Amniotic stem cell (primary cell): ENCODE measurements at places on chromosomes 13 and 19.

- DNase-seq: no peak
Observed at GRCh38 chr19:12797141-12797587, 4.4 kb downstream of the PRDX2 start.

DNA sequence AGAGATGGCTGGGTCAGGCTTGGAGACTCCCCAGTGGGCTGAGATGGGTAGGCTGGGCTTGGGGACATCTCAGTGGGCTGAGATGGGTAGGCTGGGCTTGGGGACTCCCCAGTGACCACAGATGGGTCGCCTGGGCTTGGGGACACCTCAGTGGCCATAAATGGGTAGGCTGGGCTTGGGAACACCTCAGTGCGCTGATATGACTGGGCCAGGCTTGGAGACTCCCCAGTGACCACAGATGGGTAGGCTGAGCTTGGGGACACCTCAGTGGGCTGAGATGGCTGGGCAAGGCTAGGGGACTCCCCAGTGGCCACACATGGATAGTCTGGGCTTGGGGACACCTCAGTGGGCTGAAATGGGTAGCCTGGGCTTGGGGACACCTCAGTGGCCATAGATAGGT, 12.8 kb downstream of the IQCN start:
- DNase-seq: no peak

GRCh38 chr19:35204799-35205732, 23.5 kb downstream of the FAM187B start:
- no peak for DNase-seq

DNA sequence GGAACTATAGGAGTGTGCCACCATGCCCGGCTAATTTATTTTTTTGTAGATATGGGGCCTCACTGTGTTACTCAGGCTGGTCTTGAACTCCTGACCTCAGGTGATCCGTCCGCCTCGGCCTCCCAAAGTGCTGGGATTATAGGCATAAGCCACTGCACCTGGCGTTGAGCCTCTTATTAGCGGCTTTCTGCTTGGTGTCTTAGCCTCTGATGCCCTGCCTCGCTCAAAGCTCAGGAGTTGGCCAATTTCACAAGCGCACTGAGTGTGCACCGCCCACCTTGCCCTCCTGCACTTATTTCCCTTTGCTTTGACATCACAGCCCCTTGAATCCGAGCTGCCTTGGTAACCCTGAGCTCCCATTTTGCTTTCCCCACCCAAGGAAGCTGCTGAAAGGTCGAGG, 10.1 kb downstream of the YIPF2 start:
- no peak for DNase-seq

DNA sequence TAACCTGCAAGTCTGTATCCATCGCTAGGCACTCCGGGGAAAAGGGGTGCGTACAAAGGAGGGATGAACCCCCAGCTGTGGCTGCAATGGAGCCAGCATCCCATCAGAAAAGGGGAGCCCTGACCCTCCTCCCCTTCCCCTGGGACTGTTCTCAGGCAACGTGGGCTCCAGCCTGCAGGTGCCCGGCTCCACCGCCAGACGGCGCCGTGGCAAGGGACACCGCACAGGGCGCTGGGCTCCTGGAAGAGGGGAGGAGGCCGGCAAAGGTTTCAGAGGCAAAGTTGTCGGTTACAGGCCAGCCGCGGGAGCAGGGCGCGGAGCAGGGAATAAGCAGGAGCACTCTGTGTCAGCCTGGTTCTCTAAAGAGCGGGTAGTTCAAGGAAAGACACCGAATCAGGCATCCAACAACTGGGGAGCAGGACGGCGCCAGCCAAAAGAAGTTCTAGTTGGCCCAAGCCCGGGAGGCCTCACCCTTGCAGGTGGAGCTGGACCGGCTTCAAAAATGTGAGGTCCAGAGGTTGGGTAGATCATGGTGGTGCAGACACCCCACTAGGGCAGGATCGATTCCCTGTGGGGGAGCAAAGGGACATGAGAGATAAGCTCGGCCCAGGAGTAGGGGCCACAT, 53.0 kb upstream of the ATP12A start:
- no peak for DNase-seq

- DNase-seq: peak; percentile 54
Observed at GRCh38 chr19:19490214-19490968, 25.0 kb downstream of the TSSK6 start.

DNA sequence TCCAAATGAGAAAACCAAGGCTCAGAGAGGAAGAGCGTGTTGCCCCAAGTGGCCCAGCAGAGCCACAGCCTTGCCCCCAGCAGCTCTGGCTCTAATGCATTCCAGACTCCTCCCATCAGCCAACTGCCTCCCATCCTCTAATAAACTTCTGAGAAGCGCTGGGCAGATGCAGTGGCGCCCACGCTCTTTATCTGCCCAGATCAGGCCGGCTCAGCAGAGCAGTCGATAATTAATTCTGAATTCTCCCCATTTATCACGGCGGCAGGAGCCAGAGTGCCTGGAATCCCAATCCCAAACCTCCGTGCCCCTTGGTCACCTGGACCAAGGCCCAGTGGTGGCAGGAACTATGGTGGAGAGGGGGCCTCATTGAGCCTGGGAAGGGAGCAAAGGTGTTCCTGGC, 13.9 kb downstream of the TINCR start:
- DNase-seq: no peak

DNA sequence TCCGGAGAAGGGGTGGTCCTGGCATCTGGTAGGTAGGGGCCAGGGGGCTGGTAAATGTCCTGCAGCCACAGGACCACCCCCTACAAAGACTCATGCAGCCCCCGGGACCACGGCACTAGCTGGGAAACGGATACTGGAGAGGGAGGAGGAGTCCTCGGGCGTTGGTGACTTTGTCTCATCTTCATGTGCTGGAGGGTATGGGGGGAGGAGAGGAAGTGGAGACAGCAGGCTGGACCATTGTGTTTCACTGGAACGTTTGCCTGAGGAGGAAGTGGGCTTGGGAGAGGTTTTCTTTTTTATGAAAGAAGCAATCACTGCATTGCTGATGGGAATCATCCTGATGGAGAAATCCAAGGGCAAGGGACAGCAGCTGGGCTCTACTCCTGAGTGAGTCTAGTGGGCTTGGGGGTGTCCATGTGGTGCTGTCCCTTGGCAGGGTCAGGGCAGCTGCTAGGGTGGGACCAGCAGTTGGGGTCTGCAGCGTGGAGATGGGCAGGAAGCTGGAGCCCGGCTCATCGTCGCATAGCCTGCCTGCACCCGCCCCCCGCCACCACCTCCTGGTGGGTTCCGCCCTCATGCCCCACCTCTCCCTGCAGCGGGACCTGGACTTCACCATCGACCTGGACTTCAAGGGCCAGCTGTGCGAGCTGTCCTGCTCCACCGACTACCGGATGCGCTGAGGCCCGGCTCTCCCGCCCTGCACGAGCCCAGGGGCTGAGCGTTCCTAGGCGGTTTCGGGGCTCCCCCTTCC, 1.7 kb upstream of the ADM5 start:
- DNase-seq: no peak

GRCh38 chr13:84255226-84255797, 373.0 kb upstream of the SLITRK1 start:
- no peak for DNase-seq

DNA sequence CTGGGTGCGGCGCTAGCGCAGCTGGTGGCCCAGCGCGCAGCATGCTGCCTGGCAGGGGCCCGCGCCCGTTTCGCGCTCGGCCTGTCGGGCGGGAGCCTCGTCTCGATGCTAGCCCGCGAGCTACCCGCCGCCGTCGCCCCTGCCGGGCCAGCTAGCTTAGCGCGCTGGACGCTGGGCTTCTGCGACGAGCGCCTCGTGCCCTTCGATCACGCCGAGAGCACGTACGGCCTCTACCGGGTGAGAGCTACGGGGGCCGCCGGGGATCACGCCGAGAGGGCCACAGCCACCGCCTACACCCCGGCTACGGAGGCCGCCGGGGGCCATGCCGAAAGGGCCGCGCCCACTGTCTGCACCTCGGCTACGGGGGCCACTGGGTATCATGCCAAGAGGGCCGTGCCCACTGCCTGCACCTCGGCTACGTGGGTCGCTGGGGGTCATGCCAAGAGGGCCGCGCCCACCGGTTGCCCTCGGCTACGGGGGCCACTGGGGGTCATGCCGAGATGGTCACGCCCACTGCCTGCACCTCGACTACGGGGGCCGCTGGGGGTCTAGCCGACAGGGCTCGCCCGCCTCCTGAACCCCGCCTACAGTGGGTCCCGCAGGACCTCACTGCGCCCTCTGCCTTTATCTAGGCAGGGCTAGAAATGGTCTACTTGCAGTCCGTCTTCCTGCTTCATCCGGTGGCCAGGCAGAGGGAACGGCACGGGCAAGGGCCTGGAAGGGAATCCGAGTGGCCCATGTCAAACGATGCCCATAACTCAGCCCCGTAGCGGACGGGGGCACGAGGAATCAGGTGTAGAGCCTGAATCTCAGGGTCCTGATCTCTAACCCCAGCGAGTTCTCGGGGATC, 500 bp downstream of the PGLS start:
- DNase-seq: no peak

- DNase-seq: no peak
Observed at GRCh38 chr19:2633693-2634075, 68.8 kb downstream of the GNG7 start.

DNA sequence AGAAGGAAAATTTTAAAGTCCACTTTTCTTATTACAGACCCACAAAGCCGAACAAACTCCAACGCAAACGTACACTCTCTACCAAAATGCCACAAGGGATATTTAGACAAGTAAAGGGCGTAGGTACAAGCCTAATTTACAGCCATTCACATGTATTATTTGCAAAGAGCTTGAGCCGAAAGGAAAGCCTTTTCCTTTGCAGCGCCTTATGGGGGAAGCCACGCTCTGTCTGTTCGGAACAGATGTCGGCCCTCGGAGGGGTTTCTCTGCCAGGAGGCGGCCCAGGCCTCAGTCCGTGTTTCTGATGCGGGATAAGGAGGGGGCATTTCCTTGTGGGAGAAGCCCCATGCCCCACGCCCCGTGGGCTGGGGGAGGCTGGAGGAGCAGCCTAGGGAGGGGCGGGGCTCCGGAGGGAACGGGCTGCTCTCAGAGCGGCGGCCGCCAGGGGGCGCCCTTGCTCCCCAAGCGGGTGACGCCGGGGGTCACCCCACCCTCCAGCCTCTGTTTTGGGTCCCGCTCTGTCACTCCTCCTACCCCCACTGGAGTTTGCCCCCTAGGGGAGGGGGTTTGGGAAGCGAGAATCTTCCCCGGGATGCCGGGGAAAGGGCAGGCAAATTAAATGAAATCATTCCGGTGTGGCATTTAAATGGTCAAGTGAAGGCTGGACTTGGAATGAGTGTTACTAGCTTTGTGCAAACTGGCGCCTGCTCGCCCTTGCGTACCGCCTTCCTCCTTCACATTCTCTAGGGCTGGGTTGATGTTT, 2.9 kb downstream of the HTR2A start:
- peak; percentile 31 for DNase-seq

DNA sequence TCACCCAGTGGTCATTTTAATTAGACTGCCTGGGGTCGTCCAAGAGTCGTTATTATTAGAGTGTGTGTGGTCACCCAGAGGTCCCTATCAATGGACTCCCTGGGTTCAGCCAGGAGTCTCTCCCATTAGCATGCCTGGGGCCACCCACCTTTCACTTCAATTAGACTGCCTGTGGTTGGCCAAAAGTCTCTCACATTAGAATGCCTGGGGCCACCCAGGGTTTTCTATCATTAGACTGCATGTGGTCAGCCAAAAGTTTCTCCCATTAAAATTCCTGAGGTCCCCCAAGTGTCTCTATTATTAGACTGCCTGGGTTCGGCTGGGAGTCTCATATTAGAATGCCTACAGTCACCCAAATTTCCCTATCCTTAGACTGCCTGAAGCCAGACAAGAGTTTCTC, 1472.6 kb downstream of the UQCRFS1 start:
- no peak for DNase-seq

GRCh38 chr19:48660852-48661710, 11.7 kb downstream of the NTN5 start:
- DNase-seq: no peak

- DNase-seq: no peak
Observed at GRCh38 chr13:113656831-113657671, 947 bp downstream of the ATP4B start.

GRCh38 chr13:30276178-30276577, 31.2 kb downstream of the KATNAL1 start:
- DNase-seq: no peak

- no peak for DNase-seq
Observed at GRCh38 chr13:27383104-27383921, 41.1 kb upstream of the GTF3A start.

DNA sequence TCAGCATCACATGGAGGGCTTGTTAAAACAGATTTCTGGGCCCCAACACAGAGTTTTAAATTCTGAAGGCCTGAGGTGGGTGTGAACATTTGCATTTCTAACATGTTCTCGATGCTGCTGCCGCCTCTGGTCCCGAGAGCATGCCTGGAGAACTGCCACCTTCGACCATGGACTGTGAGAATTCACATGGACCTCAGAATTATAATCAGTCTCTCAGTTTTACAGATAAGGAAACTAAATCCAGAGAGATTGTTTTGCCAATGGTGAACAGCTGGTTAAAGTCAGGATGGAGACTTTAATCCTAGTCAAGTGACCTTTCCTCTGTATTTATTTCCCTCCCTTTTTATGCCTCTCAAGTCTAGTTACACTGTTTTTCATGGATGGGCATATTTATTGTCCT, 14.7 kb downstream of the ALOX5AP start:
- DNase-seq: no peak

DNA sequence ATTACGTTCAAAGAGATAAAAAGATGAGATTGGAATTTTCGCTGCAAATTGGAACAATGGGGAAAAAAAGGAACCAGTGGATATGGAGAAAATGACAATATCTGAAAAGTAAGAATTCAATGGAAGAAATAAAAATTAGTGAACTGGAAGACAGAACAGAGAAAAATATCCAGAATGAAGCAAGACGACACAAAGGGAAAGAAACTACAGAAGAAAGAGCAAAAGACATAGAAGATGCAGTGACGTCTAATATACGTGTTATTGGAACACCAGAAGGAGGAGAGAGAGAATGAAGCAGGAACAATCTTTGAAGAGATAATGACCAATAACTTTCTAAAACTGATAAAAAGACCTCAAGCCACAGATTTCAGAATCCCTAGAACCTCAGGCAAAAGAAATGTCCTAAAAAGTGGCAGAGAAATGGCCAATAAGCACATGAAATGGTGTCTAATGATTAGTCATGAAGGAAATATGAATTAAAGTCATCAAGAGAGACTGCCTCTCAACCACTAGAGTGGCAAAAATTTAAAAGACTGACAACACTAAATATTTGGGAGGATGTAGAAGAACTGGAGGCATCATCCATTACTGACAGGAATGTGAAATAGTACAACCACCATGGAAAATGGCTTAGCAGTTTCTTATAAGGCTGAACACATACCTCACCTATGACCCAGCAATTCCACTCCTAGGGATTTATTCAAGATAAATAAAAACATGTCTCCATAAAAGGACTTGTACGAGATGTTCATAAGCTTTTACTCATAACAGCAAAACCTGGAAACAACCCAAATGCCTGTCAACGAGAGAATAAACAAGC, 56.5 kb downstream of the GADD45B start:
- peak; percentile 71 for DNase-seq

GRCh38 chr13:65866138-65866537, 1364.0 kb downstream of the PCDH9 start:
- no peak for DNase-seq

DNA sequence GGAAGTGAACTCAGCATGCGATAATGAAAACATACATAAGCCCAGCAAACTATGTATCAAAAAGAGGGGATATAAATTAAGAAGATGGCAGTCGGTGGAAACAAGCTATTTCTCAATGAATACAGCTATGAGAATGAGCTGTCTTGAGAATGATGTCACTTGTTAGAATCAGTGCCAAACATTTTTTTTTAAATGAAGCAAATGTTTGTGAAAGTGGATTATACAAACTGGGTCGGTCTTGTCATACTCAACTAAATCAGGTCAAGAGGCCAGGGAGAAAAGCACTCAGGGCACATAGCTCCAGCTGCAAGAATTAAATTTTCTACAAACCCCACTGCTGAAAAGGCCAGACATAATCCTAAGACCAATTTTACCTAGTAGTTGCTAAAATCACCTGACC, 1048.4 kb downstream of the SLITRK1 start:
- DNase-seq: peak; percentile 1
